Endothelial cell of umbilical vein (primary cell): ENCODE measurements at places on chromosomes 13 and 19. TPM values are rescaled to one million over a fixed set of nuclear protein-coding genes. Genes with fewer than 3 reads are reported as not detected.

GRCh38 chr19:16671652-16672274, 10.8 kb downstream of the TMEM38A start:
- DNase-seq = no peak

DNA sequence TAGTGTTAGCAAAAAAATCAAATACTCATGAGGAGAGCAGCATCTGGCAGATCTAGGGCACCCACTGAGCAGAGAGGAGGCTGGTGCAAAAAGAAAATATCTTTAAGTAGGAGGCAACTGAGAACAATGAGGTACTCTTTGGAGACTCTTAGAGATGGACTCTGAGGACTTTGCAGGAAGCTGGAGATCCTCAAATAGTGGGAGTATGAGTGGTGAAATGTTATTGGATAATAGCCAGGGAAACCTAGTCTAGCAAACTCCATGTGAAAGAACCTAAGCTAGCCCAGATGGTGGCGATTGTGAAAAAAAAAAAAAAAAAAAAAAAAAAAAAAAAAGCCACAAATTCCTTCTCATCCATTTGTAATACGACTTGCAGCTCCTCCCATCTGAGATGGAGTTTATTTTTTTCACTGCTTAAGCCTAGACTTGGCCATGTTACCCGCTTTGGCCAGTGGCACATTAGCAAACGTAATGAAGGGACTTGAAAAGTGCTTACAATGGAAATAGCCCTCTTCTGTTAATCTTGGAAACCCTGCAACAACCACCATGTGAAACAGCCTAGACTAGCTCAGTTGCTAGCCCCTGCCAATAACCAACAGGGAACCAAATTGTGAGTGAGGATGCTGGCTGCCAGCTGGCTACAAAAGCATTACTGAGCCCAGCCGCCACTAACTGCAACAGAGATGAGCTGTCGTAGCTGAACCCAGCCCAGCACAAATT, 476.2 kb downstream of the KLF12 start:
- no peak for DNase-seq

DNA sequence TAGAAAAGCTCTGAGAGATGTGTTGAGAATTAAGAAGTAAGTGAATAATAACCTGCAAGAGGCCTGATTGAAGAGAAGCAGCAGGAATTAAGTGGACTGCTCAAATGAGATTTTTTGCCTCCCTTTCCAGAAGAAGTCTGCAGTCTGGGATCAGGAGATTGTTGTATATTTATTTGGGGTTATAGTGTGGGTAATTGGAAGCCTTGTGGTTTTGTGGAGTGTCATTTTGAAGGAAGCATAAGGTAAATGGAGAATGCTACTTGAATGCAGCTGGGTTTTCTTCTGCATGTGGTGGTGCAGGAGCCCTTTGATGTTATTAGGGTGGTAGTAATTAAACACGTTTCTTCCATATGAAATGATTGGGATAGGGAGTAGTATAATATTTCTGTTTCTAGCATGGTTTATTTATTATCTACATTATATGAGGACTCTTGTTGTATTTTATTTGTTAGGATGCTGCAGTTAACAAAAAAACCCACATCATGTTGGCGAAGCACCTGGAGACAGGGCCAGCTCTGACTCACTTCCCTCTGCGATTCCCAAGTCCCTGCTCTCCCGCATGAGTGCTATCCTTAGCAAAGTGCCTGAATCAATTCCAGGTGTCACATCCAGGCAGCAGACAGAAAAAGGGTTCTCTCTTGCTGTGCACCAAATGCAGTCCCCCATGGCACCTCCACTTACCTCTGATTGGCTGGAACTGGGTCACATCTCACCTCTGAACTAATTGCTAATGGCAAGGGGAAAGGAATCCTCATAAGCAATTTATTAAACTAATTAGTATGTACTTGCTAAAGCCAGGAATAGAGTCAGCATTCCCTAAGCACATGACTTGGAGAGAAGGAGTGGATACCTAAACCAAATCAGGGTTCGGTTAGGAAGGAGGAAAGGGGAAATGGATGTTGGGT, 54.8 kb downstream of the DGKH start:
- DNase-seq = no peak

DNA sequence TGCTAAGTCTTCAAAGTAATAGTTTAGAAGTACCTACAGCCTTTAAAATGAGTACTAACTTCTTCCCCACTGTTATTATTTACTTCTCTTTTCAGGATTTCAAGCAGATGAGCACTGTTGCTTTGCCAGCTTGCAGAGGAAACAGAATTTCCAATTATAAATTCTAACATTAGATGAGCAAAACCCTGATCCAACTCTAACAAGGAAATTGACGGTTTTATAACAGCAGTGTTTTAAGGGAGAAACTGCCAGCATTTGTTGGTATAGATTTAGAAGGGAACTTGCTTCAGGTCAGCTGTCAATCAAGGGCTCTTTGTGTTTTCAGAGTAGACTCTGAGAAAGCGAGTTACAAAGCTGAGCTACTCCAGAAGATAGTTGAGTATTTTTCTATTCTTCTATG, 120.5 kb downstream of the RAP2A start:
- no peak for DNase-seq

- DNase-seq = no peak
These were observed 21.1 kb downstream of the ZNF473 start for GRCh38 chr19:50046649-50047503.

DNA sequence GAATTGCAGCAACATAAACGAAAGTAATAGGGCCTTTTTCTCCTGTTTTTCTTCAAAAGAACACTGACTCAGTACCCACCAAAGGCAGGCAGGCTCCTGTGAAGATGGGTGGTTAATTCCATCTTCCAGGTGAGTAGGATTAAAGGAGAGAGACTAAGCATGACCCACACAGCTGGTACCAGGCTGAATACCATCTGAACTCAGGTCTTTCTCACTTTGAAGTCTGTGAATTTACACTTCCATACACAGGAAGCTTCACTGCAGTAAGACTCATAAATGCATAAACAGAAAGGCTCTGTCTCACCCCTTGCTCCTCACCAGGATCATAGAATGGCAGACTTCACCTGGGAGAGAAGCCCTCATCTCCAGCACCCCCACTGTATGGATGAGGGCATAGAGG, 194.6 kb downstream of the KLF12 start:
- no peak for DNase-seq

The CLEC17A gene
- 0.07 TPM in 1 of 2 replicates, not detected in the other for polyA plus RNA-seq

The LCP1 gene
- 0.08 and 0.18 TPM in 2 replicates for polyA plus RNA-seq

GRCh38 chr13:70835371-70835770, 727.1 kb upstream of the KLHL1 start:
- DNase-seq = no peak

DNA sequence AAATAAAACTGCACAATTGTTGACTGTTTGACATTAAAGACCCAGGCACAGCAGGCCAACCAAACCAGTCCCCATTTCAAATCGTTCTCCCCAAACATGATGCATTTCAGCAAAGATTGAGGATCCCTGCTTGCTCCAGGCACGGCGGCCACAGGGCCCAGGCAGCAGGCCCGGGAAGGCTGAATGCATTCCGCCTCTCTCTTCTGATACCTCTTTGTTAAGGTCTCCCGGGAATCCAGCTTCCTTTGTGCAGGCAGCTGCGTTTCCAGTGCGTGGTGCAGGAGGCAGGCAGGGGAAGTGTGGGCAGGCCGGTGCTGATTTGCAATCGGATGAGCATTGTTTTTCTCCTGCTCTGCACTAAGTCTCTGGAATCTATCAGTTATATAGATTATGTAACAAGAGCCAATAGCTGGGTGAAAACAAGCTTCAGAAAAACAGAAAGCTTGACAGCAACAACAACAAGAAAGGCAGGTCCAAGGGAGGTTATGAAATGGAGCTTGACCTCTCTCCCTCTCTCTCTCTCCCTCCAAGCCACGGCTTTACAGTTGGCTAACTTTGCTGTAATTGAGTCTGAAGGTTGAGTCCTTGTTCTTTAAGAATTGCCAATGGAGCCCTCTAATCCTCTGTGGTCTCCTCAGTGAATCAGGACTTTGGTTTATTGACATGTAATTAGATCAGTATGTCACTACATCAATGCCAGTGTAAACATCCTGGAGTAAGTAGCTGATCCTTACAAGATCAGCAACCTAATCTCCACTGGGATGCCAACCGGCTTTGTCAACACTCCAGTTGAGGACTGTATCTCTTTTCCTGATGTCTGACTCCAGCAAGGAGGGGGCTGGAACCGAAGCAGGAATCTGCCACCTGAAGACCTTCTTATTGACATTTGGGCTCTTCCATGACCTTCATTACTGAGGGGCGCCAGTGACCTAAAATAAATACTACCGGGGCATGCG, 338.0 kb downstream of the TEX29 start:
- DNase-seq = no peak

GRCh38 chr13:25839371-25839770, 212.4 kb downstream of the SHISA2 start:
- no peak for DNase-seq

DNA sequence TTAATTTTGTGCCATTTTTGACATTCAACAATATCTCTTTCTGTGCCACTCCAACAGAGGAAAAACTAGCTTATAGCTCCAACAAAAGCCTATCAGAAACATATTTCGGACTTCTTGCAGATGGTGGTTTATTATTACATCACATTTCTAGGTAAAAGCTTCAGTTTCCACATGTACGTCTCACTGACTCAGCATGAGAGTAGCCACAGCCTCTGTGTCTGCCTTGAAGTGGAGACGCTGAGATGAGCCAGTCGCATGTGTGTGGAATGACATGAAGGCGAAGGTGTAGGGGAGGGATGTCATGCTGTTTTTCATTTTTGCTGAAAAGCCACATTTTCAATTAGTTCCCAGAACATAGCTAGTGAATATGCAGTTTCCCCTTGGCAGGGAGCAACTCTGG, 598.6 kb downstream of the EFNB2 start:
- no peak for DNase-seq

GRCh38 chr19:38665950-38666662, 18.7 kb downstream of the ACTN4 start:
- peak; percentile 94 for DNase-seq

The RASGRP4 gene
- not detected in 2 replicates for polyA plus RNA-seq

DNA sequence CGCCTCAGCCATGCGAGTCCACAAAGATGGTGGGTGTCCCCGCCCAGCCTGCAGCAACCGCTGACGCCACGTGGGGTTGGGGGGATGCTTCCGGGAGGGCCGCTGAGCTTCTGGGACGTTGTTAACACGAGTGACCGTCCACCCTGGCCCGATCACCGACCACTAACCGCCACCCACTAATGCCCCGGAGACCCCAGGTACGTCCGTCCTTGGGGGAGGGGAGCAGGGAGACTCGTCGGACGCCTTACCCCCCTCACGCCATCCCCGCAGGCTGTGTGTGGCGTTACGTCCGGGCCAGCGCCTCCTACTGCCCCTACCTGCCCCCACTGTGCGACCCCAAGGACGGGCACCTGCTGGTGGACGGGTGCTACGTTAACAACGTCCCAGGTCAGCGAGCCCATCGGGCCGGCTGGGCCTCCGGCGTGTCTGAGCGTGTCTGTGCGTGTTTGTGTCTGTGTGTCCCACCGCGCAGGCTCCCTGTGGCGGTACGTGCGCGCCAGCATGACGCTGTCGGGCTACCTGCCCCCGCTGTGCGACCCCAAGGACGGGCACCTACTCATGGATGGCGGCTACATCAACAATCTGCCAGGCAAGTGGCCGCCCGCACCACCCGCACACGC, 21.3 kb downstream of the PNPLA6 start:
- DNase-seq = no peak

- no peak for DNase-seq
These were observed 16.8 kb upstream of the CERS4 start for GRCh38 chr19:8192221-8192820.

DNA sequence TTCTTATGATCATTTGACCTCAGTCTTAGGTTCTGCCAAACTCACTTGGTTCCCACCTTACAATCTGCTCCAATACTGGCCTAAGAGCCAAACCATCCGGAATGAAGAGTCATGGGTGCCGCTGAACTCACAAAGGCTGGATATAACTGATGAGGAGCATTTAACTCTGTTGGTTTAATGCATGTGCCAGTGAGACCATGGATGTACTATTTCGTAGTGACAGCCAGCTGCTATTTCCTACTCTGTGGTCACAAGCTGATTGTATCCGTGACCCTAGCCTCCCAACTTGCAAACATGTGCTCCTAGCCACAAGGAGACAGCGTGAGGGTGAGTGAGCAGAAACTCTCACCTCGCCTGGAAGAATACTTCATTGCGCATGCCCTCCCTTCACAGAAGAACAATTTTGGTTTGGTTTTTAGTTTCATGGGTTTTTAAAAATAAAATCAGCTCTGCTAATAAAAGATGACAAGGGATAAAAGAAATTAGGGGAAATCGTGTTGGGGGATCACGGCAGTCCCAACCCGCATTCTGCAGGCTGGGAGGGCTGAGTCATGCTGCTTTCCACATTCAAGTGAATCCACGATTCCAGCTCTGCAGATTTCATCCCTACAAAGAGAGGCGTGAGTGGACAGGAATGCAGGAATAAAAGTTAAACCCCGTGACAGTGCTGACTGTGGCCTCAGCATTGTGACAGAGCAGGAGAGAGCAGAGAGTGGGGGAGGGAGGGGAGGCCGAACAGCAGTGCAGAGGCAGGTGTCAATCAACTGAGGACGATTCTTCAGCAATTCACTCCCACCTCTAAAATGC, 66.8 kb upstream of the RAP2A start:
- no peak for DNase-seq

The IZUMO4 gene
- polyA plus RNA-seq = 2.0 and 3.2 TPM in 2 replicates

- DNase-seq = peak; percentile 79
These were observed 27.8 kb upstream of the IGFL4 start for GRCh38 chr19:46068345-46069258.

DNA sequence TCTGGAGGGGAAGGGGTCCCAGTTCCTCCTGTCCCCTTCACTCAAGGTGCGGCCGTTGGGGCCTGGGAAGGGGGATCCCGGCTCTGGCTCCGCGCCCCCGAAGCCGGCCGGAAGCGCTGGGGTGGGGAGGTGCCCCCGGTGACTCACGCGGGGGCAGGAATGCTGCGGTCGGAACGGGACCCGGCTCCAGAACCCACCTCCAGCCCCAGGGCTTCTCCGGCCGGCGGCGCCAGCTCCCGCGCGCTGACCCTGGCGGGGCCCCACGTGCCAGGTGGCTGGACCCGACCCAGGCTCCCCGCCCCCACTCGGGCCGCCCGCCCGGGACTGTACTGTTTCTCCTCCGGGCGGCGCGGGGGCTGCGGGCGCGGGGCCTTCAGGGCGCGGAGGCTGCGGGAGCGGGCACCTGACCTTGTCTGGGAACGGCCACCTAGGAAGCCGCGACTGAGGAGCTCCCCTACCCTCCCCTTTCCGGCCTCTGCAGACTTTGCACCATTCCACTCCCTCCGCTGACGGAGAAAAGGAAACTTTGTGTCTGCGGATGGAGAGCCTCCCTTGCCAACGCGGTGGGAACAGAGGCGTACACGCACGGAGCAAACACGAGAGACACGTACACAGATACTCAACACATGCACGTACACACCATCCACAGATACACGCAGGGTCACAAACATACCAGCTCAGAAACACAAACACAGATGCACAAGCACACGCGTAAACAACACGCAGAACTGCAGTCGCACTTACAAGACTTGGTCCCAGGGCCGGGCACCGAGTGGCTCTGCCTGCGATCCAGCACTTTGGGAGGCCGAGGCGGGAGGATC, 7.2 kb downstream of the AXL start:
- peak; percentile 59 for DNase-seq

- DNase-seq = no peak
These were observed 34.6 kb downstream of the ADPRHL1 start for GRCh38 chr13:113418722-113419049.

GRCh38 chr13:113105032-113105920, at the start of gene F7:
Gene F7, plus strand, starts transcription at chr13:113105791. Its CDS starts 51 bp downstream, at chr13:113105842.
- no peak for DNase-seq

GRCh38 chr13:48567515-48568369, 34.9 kb upstream of the RCBTB2 start:
- DNase-seq = peak; percentile 11

The KLK2 gene
- not detected in 2 replicates for polyA plus RNA-seq

The ANKRD24 gene
- 0.07 and 0.08 TPM in 2 replicates for polyA plus RNA-seq

The CRLF1 gene
- 0.18 and 0.37 TPM in 2 replicates for polyA plus RNA-seq

GRCh38 chr13:112117258-112117954, 50.5 kb downstream of the SOX1 start:
- no peak for DNase-seq
